Kidney (tissue), 22 donors: ENCODE measurements at places on chromosomes 12 and 14.

DNA sequence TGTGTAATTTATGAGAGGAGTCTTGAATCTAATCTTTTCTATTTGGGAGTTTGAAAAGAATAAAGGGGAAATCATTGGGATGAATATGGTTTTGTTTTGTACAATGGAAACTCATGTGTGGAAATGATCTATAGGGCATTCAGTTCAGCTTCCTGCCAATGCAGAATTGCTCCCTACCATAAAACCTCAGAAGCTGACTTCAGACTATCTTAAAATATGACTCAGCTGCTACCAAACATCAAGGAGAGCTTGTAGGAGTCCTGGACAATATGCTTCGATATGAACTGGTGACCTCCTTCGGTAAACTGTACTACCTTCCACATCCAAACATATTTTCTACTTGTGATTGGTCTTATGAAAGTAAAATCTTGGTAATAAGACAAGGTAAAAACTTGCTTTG is 160.6 kb downstream of the CAPZA3 start:
- no peaks in the 10 kb centered on the region for H3K36me3 ChIP-seq
- no peak overlapping the region for H3K27ac ChIP-seq
- DNase-seq: no peak
- no peaks in the 10 kb centered on the region for H3K27me3 ChIP-seq

GRCh38 chr14:63435838-63436237 is 107.3 kb downstream of the PPP2R5E start:
- H3K4me1 ChIP-seq: peaks cover 24% of the 10 kb centered on the region
- H3K36me3 ChIP-seq: no peaks in the 10 kb centered on the region

DNA sequence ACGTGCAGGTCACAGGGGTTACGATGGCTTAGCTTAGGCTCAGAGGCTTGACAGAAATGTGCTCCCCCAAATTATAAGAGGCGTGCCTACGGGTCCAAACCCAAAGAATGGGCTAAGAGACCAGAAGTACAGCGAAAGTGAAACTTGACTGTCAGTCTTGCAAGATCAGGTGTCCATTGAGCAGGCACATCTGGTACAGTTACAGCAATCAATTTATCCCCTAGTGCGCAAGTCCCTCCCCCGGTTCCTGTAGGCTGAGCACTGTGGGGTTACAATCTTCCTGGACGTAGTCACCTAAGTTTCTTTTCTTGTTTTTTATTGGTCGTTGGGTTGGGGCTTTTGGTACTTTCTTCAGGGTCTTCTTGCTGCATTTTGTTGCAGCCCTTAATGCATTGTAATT is 134.2 kb downstream of the UNC79 start:
- H3K27me3 ChIP-seq: no peaks in the 10 kb centered on the region
- DNase-seq: no peak
- H3K36me3 ChIP-seq: no peaks in the 10 kb centered on the region

- peaks cover 6% of the 10 kb centered on the region for H3K4me1 ChIP-seq
- no peak overlapping the region for H3K27ac ChIP-seq
- no peak for DNase-seq
- no peaks in the 10 kb centered on the region for H3K27me3 ChIP-seq
- H3K36me3 ChIP-seq: no peaks in the 10 kb centered on the region
Observed at GRCh38 chr14:69405762-69406161, 7.3 kb downstream of the SLC39A9 start.

- H3K27me3 ChIP-seq: no peaks in the 10 kb centered on the region
- H3K36me3 ChIP-seq: peaks cover 19% of the 10 kb centered on the region
- H3K27ac ChIP-seq: no peak overlapping the region
- no peak for DNase-seq
Observed at GRCh38 chr14:64178814-64179213, 115.4 kb downstream of the ESR2 start.

GRCh38 chr12:6963791-6964413 is 6.6 kb downstream of the PHB2 start:
- DNase-seq: no peak
- no peaks in the 10 kb centered on the region for H3K4me1 ChIP-seq
- H3K36me3 ChIP-seq: peaks cover 27% of the 10 kb centered on the region
- peak overlapping the region; percentile 9 for H3K27ac ChIP-seq
- H3K27me3 ChIP-seq: no peaks in the 10 kb centered on the region

DNA sequence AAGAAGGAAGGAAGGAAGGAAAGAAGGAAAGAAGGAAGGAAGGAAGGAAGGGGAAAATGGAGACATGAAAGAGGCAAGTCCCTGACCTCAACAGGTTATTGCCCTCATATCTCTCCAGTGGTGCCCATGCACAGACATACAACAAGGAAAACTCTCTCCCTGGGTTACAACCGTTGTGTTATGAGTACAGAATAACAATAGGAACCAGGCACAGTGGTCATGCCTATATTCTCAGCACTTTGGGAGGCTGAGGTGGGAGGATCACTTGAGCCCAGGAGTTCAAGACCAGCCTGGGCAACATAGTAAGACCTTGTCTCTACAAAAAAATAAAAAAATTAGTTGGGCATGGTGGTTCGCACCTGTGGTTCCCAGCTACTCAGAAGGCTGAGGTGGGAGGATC is 139.4 kb upstream of the HMGA2 start:
- DNase-seq: no peak
- no peaks in the 10 kb centered on the region for H3K36me3 ChIP-seq
- H3K27me3 ChIP-seq: no peaks in the 10 kb centered on the region
- no peaks in the 10 kb centered on the region for H3K4me1 ChIP-seq
- H3K27ac ChIP-seq: no peak overlapping the region

DNA sequence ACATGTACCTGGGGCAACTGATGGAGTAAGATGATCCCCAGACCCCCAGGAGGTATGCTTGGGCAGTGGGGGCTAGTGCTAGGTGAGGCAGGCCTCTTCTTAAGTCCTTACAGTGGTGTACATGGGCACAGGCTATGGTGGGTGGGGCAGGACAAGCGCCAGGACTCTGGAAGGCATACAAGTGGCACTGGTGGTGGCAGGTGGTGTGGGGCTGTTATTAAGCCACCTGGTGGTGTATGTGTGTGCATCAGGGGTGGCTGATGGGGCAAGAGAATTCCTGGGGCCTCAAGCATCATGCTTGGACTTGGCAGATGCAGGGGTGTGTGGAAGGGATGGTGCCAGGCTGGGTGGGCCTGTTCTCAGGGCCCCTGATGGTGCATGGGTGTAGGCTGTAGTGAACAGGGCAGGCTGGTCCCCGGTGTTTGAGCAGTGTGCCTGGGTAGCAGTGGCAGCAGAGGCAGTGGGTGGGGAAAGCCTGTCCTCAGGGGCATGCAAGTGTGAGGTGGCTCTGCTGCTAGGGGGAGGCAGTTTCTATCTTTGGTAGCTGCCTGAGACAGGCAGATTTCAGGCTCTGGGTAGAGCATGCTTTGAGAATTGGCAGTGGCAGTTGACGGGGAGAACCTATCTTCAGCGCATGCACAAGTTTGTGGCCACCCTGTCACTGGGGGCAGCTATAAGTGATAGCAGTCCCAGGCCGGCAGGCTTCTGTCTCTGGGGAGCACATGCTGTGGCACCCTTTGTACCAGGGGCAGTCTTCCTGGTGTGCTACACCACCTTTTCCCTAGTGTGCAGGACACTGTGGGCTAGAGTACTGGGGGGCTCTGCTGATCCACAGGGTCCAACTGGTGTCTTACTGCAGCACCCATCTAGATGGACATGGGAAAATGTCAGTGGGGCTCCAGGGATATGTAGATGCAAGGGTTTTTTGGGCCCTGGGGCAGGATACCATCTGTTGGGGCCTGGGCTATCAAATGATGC is 52.6 kb upstream of the ABCD2 start:
- DNase-seq: no peak
- no peaks in the 10 kb centered on the region for H3K27me3 ChIP-seq
- no peaks in the 10 kb centered on the region for H3K4me1 ChIP-seq
- H3K36me3 ChIP-seq: no peaks in the 10 kb centered on the region
- no peak overlapping the region for H3K4me3 ChIP-seq

GRCh38 chr12:122232691-122233090 is 6.8 kb upstream of the DIABLO start:
- no peak overlapping the region for H3K27ac ChIP-seq
- peaks cover 16% of the 10 kb centered on the region for H3K36me3 ChIP-seq
- H3K27me3 ChIP-seq: no peaks in the 10 kb centered on the region
- no peak overlapping the region for H3K4me3 ChIP-seq
- DNase-seq: no peak

- H3K36me3 ChIP-seq: no peaks in the 10 kb centered on the region
- no peak for DNase-seq
- no peak overlapping the region for H3K4me3 ChIP-seq
- H3K27me3 ChIP-seq: no peaks in the 10 kb centered on the region
Observed at GRCh38 chr12:116133149-116133548, 144.3 kb downstream of the MED13L start.

DNA sequence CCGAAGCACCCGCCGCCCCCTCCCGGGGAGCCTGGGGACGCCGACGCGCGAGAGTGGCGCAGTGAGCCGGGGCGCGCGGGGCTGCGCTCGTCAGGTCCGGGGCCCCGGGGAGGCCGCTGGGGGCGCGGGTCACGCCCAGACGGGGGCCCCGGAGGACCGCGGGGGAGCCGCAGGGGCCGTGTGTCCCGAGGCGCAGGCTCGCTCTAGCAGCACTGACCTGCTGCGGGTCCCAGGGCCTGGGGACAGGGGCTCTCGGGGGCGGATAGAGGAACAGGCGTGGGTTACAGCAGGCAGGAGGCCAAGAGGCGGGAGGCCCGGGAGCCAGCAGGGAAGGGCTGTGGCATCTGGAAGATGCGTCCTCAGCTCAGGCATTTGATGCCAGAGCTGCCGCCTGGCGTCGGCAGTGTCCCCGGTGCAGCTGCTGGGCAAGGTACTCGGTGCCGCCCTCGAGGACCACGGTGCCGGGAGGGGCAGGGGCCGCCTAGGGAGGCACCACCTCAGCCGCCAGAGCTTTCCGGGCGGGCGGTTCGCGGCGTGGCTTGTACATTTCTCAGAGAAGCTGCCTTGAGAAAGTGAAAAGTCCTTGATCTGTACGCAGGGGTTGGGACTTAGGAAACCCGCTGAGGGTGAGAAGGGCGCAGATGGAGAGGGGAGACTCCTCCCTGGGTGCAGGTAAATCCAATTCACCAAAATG is 1.2 kb downstream of the WNT5B start:
- no peaks in the 10 kb centered on the region for H3K36me3 ChIP-seq
- H3K4me1 ChIP-seq: no peaks in the 10 kb centered on the region
- peaks cover 7% of the 10 kb centered on the region for H3K27me3 ChIP-seq
- H3K27ac ChIP-seq: no peak overlapping the region
- H3K4me3 ChIP-seq: no peak overlapping the region

GRCh38 chr14:44170556-44170955 is 336.5 kb downstream of the FSCB start:
- no peaks in the 10 kb centered on the region for H3K36me3 ChIP-seq
- no peaks in the 10 kb centered on the region for H3K27me3 ChIP-seq
- no peak for DNase-seq
- H3K27ac ChIP-seq: no peak overlapping the region
- no peaks in the 10 kb centered on the region for H3K4me1 ChIP-seq

- peak; percentile 70 for DNase-seq
- H3K27ac ChIP-seq: no peak overlapping the region
- H3K27me3 ChIP-seq: no peaks in the 10 kb centered on the region
- no peaks in the 10 kb centered on the region for H3K36me3 ChIP-seq
- no peak overlapping the region for H3K4me3 ChIP-seq
Observed at GRCh38 chr12:78721906-78722305, 142.7 kb upstream of the SYT1 start.
